ENCODE measurements at places on chromosomes 5 and 9.

DNA sequence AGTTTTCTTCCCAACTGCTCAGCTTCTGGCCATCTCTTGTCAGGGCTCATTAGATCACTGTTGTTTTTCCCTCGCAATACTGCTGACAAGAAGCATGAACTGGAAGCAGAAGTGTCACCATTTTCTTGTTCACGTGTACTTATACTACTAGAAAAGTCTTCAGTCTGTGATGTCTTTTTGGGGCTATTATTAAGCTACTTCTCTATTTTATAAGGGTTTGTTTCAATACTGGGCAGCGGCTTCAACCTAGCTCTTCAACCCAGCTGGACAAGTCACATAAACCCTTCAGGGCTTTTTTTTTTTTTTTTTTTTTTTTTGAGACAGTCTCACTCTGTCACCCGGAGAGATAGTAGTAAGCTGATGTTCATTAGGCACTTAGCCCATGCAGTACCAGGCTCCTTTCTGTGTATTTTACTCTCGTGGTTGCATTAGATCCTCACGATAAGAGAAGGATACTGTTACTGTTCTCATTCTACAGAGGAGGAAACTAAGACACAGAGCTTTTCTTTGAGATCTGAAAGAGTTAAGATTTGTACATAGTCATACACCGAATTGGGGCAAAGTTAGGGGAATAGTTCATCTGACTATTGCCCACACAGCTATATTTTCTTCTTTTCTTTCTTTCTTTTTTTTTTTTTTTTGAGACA is 20.5 kb downstream of the RAPGEF1 start:
- DNase-seq, result no peak
- H3K27me3 ChIP-seq, result peaks cover 12% of the 10 kb centered on the region
- no peak overlapping the region for H3K27ac ChIP-seq

DNA sequence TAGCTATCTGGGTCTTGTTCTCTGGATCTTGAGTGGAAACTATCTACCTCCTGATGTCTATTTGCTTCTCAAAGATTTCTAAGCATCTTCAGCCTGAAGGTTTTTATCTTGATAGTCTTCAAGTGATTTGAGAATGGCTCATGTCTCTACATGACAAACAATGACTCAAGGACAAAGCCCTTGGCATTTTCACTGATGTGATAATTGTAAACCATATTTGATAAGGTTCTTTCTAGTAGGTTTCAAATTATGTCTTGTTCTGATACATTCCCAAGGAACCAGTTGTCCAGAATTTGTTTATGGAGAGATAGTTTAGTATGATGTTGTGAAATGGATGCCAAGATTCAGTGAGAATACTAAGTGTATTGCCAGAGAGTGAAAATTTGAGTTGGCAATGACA is 1079.3 kb upstream of the CDH9 start:
- H3K27me3 ChIP-seq, result no peaks in the 10 kb centered on the region
- no peak overlapping the region for H3K27ac ChIP-seq
- no peak overlapping the region for H3K4me3 ChIP-seq
- H3K36me3 ChIP-seq, result no peaks in the 10 kb centered on the region

DNA sequence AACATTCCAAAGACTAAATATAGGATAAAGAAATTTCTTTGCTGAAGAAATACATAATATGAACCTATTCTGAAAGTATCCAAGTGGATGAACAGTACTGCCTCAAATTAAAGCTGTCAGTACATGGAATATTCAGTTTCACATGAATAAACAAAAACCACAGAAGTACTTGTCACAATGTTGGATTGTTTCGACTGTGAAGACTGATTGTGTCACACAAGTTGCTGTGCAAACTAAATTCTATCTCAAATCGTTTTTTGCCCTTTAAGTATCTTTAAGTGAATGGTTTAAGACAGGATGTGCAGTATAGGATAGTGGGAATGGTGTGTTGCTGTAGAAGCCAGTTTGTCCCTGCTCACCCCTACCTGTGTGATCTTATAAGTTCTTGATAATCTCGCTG is 137.4 kb upstream of the OTULINL start:
- peaks cover 70% of the 10 kb centered on the region for H3K4me1 ChIP-seq
- no peak overlapping the region for H3K4me3 ChIP-seq
- no peak for DNase-seq
- peaks cover 29% of the 10 kb centered on the region for H3K36me3 ChIP-seq
- H3K27ac ChIP-seq, result peak overlapping the region; percentile 99
- H3K27me3 ChIP-seq, result peaks cover 7% of the 10 kb centered on the region

- H3K4me1 ChIP-seq, result no peaks in the 10 kb centered on the region
- no peaks in the 10 kb centered on the region for H3K27me3 ChIP-seq
- no peak for DNase-seq
- no peak overlapping the region for H3K27ac ChIP-seq
- no peaks in the 10 kb centered on the region for H3K36me3 ChIP-seq
Measured at GRCh38 chr9:17476401-17476800, 102.5 kb upstream of the SH3GL2 start.

DNA sequence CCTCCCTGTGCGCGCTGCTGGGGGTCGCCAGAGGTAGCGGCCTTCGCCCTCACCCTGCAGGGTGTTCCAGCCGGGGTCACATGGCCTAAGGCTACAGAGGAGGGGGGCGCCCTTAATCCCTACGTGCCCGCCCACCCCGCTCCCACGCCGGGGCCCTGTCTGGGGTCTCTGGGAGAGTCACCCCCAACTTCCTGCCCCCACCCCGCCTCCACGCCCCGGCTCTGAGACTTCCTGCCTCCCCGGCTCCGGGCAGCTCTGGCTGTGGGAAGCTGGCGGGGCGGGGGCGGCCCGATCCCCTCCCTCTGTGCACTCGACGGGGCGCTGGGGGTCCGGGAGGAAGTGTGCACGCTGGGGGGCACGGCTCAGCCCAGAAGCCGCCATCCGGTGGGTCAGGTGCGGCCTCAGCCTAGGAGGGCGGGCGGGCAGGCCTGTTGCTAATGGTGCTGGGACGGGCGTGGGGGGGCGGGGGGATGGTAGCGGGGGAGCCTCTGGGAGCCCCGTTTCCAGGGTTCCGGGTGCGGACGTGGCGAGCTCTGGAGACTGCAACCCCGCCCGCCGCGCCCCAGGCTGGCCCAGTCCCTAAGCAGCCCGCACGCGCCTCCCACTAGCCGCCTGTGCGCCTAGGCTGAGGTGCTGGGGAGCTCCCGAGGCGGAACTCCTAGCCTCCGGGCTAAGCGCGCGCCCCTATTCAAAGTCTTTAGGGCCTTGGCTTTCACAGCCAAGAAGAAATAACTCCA is 61.6 kb downstream of the CXXC5 start:
- peaks cover 28% of the 10 kb centered on the region for H3K27me3 ChIP-seq
- H3K36me3 ChIP-seq, result no peaks in the 10 kb centered on the region
- H3K4me3 ChIP-seq, result peak overlapping the region; percentile 81
- peak overlapping the region; percentile 57 for H3K27ac ChIP-seq
- peaks cover 33% of the 10 kb centered on the region for H3K4me1 ChIP-seq

- DNase-seq, result no peak
- no peaks in the 10 kb centered on the region for H3K27me3 ChIP-seq
- no peak overlapping the region for H3K27ac ChIP-seq
- no peaks in the 10 kb centered on the region for H3K4me1 ChIP-seq
Measured at GRCh38 chr9:1443450-1443849, 393.3 kb downstream of the DMRT2 start.

Data from endothelial cell (in vitro differentiated cells).